ENCODE measurements at places on chromosomes 4 and X. TPM values are rescaled to one million over a fixed set of nuclear protein-coding genes. Genes with fewer than 3 reads are reported as not detected.

TMPRSS11E gene
- not detected for total RNA-seq

CXorf49 gene
- not detected for total RNA-seq

DUX4 gene
- not detected for total RNA-seq

GNRHR gene
- total RNA-seq: not detected

RHOXF2B gene
- not detected for total RNA-seq

C4orf50 gene
- 4.9 TPM for total RNA-seq

N4BP2 gene
- total RNA-seq: 11.7 TPM

MAD2L1 gene
- total RNA-seq: 1.9 TPM

ZNF732 gene
- 0.16 TPM for total RNA-seq

DCAF12L2 gene
- 0.16 TPM for total RNA-seq

GABRA4 gene
- total RNA-seq: not detected

CFAP97 gene
- 6.0 TPM for total RNA-seq

Data from transverse colon (tissue), 4 donors.